ENCODE measurements at places on chromosomes 7 and 10.

GRCh38 chr7:90412458-90413184 lies 9.4 kb downstream of the CLDN12 start:
- peak; percentile 5 for DNase-seq

DNA sequence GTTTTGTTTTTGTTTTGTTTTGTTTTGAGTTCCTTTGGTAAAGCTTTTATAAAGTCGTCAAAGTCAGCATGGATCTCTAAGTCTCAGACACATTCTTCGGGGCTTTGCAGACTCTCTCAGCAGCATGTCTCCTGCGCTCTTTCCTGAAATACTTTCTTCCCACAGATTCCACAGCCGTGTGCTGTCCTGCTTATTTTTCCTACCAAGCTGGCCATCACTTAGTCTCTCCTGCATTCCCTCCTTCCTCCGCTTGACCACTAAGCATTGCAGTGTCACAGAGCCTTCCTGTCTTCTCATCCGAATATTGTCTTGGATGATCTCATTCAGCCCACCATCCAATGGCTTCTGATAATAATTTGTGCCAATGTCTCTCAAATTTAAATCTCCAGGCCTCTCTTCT lies 434.3 kb upstream of the C7orf33 start:
- DNase-seq: no peak

DNA sequence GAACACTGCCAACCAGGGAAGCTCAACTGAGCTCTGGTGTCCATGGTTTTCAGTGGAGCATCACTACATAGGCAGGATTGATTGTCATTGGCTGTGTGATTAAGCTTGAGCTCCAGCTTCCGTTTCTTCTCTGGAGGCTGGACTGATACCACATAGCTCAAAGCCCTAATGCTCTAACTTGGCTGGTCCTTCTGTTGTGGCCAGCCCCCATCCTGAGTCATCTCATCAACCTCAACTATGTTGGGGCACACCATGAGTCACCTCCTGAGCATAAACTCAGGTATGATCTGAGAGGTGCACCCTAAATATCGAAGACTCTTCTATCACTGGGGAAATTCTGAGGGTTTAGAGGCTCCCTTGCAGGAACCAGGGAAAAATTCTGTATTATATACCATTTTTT lies 114.5 kb upstream of the INHBA start:
- DNase-seq: no peak

DNA sequence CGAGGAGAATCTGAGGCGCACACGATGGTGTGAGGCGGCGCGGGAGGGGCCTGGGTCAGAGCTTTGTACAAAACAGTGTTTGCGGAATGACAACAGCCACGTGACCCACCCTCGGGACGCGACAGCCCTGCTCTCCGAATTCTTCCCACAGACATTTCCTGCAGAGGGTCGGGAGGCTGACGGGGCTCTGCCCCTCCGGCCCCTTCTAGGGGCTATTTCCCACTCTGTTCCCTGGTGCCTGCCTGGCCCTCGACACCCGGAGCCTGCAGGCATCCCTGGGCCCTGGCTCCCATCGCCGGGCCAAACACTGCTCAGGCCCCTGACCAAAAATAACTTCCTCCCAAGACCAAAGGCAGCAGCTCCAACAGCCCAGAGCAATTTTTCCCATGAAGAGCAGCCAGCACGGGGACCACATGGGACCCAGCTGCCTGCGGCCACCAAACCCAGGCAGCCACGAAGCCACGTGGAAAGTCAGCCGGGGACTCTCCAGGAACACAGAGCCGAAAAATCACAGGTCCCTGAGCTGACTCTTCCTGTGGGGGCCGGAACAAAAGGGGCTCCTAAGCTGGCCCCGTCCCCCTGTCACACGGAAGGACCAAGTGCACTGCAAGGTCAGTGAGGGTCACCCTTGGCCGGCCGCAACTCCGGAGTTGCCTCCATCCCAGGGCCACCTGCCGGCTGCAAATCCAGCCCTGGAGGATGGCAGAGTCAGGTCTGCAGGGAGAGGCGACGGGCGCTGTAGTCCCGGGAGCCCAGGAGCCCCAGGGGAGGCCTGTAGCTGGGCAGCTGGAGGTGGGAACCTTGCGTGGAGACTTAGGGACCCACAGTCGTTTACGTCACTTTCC lies 42.0 kb downstream of the PAPOLB start:
- DNase-seq: no peak

DNA sequence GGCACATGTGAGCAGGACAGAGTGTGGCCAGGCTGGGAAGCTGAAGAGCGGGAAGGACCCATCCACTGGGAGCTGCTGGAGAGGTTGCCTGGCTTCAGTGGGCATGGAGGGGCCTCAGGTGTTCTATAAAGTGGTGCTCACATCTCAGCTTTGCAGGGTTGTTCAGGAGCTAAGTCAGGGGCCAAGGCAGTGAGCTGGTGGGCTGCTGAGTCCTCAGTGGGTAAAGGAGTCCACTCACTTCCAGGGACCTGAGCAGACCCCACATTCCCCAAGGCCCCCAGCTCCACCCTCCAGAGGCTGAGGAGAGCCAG lies 28.8 kb upstream of the C10orf53 start:
- no peak for DNase-seq

DNA sequence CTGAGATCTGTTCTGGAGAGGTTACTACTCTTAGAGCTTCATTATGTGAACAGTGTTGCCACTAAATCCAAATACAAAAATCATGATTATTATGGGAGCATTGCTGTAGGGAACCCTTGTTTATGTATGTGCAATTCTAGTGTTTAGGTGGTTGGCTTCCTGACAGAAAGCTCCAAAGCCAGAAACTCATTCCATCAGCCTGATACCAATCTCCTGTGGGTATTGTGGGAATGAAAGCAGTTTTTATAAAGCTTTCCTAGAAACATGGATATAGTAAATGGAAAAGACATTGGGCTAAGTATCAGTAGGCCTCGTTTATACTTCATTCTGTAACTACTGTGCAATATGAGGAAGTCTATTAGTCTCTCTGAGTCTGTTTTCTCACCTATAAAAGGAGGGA lies 6.4 kb downstream of the SDK1 start:
- DNase-seq: no peak

GRCh38 chr7:134774119-134774518 lies 5.3 kb upstream of the CALD1 start:
- no peak for DNase-seq

GRCh38 chr10:79354141-79354540 lies 6.9 kb downstream of the PPIF start:
- DNase-seq: no peak

- no peak for DNase-seq
Observed at GRCh38 chr10:57716884-57717283, 550.8 kb downstream of the IPMK start.

DNA sequence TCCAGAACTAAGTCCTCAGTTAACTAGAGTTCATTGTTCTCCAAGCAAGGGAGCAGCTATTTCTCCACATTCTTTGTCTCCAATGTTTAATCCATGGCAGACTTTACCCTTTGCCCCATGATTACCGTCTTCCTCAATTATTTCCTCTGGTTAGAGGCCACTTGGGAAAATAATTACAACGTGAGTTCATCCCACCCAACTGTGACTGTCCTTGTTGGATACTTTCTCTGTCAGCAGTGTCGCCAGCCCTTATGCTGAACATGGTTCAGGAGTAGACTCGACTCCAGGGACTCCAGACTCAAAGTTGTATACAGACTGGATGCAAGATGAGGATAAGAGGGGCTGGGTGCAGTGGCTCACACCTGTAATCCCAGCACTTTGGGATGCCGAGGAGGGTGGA lies 17.1 kb upstream of the SEPHS1 start:
- no peak for DNase-seq

GRCh38 chr10:70480239-70480861 lies 1.8 kb downstream of the PALD1 start:
- no peak for DNase-seq

DNA sequence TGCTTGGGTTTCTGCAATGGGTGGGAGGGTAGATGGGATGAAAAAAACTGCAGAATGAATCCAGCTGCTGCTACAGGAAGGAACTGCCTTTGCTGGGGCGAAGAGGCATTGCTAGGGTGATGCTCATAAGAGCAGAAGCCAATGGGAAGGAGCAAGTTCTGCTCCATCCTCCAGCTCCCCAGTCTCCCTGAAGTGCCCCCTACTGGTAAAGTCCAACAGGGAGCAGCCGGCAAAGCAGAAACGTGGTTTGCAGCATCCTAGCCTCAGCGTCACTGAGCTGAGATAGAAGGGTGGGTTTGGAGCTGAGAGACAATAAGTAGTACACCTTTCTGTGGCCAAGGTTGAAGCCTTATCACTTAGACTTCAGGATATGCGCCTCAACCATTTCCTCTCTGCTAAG lies 220.5 kb downstream of the CCSER2 start:
- no peak for DNase-seq

DNA sequence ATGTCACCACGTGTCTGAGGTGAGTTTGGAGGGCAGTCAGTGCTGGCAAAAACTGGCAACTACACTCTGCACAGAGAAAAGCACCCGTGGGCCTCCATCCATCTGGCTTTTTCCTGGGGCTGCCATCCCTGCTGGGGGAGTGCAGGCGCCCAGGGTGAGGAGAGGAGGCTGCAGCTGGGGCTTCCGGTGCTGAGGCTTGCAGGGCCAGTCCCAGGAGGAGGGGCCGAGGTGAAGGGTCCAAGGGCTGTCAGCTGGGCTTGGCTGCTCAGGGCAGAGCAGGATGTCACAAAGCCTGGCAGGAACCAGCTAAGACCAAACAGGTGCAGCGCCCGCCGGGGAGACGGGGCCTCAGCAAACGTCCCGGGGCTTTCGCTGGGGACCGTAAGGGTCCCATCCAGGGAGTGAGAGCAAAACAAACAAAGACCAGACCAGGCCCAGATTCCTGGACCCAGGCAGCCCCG lies 77.2 kb downstream of the CFAP46 start:
- DNase-seq: no peak

DNA sequence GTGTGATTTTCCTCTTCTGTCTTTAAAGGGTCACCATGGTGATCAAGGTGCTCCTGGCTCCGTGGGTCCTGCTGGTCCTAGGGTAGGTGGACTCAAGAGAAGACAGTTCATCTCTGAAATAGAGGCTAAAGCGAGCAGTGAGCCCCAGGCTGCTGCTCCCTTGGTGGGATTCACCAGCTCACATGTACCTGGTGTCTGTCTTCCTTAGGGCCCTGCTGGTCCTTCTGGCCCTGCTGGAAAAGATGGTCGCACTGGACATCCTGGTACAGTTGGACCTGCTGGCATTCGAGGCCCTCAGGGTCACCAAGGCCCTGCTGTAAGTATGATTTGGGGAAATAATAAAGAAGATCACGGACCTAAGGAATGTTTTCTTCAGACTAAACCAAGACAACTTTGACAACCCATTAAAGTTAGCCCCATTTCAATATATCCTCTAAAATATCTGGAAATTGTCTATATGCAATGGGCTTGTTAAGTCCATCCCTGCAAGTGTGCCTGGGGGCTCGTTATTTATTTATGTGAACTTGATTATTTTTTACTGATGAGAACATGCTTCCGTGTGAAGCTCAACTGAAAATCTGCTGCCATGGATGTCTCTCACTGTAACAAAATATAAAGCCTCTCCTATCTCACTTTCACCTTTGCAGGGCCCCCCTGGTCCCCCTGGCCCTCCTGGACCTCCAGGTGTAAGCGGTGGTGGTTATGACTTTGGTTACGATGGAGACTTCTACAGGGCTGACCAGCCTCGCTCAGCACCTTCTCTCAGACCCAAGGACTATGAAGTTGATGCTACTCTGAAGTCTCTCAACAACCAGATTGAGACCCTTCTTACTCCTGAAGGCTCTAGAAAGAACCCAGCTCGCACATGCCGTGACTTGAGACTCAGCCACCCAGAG lies 32.5 kb downstream of the COL1A2 start:
- DNase-seq: no peak

DNA sequence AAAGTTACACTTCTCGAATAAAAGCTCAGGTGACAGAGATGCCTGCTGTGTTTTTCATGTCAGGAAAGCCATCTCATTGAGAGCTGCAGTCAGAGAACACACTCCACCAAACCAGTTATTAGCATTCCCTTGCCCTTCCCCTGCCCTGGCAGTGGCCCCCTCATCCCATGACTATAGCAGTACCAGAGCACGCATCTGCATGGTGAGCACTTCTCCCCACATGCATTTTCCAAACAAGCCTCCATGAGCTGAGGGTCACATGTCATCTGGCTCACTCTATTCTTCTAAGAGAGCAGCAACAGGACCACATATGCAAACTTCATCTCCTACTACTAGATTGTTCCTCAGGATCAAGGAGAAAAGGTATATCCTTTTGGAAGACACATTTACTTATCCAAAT lies 42.4 kb upstream of the FGL2 start:
- DNase-seq: no peak

DNA sequence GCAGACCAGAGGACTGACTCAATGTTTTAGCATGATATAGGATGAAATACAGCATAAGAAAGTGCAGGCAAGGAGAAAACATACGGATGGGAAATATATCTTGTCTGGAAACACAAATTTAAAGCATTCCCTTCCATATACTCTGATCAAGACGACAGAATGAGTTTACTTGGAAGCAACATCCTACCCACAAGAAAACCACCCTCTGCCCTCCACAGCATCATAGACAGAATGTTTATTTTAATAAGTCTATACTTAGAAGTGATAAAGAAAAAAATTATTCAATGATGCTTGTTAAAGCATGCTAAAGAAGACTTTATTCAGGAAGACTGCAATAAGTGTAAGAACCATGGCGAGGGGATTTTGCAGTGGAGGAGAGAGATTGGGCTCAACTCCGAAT lies 32.4 kb upstream of the HIBADH start:
- DNase-seq: no peak

DNA sequence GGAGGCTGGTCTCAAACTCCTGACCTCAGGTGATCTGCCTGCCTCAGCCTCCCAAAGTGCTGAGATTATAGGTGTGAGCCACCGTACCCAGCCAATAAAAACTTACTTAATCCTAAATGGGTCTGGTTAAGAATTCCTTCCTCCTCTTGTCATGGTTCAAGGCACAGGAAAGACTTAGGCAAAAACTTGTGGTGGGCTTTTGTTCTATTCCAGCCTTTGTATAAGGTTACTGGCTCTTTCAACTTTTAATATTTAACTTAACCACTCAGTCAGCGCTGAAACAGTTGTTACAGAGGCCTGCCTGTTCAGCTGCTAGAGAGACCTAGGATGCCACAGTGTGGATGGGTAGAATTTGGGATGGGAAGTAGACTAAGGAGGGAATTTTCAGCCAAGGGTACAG lies 28.1 kb upstream of the GARS1 start:
- DNase-seq: no peak

DNA sequence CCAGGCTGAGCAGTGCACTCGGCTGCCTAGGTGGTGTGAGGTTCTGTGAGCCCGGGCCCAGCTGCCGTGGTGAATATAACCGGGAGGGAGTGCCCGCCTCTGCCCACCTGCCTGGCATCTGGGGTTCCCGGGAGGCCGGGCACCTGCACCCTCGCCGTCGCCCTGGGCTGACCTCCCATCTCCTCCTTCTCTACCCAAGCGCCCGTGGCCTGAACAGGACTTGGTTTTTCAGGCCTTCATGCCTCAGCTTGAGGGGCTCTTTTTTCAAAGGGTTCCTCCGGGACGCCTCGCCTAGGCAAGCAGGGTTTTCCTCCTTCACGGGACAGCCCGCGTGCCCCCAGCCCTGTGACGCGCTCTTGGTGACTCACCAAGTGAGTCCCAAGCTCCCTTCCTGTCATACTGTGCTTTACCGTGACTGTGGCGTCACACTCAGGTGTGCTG lies 9.9 kb downstream of the INPP5A start:
- no peak for DNase-seq
